ENCODE measurements at places on chromosomes 5 and 9. TPM values are rescaled to one million over a fixed set of nuclear protein-coding genes. Genes with fewer than 3 reads are reported as not detected.

The CATSPER3 gene
- total RNA-seq = not detected

The SLC6A18 gene
- total RNA-seq = not detected

The ITK gene
- total RNA-seq = 1.1 TPM

The OBP2B gene
- total RNA-seq = not detected

The GOLPH3 gene
- 192 TPM for total RNA-seq

The DIRAS2 gene
- 1.2 TPM for total RNA-seq

The FUT7 gene
- total RNA-seq = 0.41 TPM

The SLC25A2 gene
- total RNA-seq = 0.82 TPM

The CTXN3 gene
- not detected for total RNA-seq

The TXNDC8 gene
- not detected for total RNA-seq

The LRRC26 gene
- total RNA-seq = not detected

The GPR151 gene
- not detected for total RNA-seq

The PTGDS gene
- 11.8 TPM for total RNA-seq

The ADAMTS12 gene
- 5.4 TPM for total RNA-seq

The ZNF300 gene
- total RNA-seq = 6.1 TPM

The SUSD3 gene
- total RNA-seq = 5.7 TPM

The MIER3 gene
- 46.4 TPM for total RNA-seq

The AOPEP gene
- total RNA-seq = 273 TPM

Data from sigmoid colon (tissue), 7 donors.